Activated CD8-positive, alpha-beta T cell treated with anti-CD3 and anti-CD28 coated beads, Interleukin-2, amount 10 ng/mL, durations not matched to agents 7 days and 5 days (primary cell): ENCODE measurements at places on chromosomes 16 and 17.
A peak's percentile ranks its signal among the peaks of the same experiment; 100 is the strongest.

DNA sequence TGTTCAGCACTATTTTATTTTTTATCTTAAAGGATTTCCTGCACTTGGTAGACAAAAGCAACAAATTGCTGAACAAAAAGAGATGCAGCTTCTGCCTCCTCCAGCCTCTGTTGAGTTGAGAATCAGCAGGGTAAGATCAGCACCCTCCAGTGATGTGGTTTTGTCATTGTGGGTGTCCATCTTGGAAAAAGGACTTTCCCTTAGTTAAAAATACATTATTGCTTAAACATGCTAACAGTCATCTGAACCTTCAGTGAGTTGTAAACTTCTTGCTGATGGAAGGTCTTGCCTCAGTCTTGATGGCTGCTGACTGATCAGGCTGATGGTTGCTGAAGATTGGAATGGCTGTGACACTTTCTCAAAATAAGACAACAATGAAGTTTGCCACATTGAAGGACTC lies 101.2 kb downstream of the PHKB start:
- no peak for DNase-seq

GRCh38 chr17:50635982-50636803 lies 1.5 kb downstream of the ABCC3 start:
- DNase-seq = no peak

- no peak for DNase-seq
These were observed 49.8 kb upstream of the USP7 start for GRCh38 chr16:9013508-9013864.

DNA sequence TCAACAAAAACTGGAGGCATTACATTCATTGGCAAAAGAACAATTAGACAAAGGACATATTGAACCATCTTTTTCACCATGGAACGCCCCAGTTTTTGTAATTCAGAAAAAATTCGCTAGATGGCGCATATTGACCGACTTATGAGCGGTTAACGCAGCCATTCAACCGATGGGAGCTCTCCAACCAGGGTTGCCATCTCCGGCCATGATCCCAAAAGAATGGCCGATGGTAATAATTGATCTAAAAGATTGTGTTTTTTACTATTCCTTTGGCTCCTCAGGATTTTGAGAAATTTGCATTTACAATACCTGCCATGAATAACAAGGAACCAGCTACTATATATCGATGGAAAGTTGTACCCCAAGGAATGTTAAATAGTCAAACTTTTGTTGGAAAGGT lies 21.4 kb downstream of the ALOX15B start:
- DNase-seq = peak; percentile 76

DNA sequence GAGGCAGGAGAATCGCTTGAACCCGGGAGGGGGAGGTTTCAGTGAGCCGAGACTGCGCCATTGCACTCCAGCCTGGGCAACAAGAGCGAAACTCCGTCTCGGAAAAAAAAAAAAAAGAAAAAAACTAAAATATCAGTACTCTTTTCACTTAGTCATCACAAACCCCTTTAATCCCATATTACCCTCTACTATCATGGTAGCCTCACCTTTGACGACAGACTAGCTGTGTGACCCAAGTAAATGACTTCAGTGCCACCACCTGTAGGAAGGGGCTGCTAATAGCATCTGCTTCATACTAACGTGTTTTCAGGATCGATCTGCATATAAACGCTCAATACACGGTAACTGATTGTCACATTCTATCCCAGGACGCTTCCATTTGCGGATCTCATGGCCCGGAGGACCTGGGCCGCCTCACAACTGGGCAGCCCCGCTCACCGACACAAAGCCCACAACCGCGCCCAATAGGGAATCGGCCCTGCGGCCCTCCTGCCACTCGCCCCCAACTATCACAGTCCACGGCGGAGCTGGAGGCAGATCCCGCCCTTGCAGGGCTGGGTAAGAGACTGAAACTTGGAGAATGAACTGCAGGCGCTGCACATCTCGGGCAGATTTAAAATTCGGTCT lies 1.1 kb upstream of the ZNF263 start:
- DNase-seq = no peak

GRCh38 chr16:87978127-87978526 lies 26.9 kb downstream of the BANP start:
- DNase-seq = no peak

- DNase-seq = no peak
These were observed 697 bp downstream of the NOL11 start for GRCh38 chr17:67718325-67718941.

DNA sequence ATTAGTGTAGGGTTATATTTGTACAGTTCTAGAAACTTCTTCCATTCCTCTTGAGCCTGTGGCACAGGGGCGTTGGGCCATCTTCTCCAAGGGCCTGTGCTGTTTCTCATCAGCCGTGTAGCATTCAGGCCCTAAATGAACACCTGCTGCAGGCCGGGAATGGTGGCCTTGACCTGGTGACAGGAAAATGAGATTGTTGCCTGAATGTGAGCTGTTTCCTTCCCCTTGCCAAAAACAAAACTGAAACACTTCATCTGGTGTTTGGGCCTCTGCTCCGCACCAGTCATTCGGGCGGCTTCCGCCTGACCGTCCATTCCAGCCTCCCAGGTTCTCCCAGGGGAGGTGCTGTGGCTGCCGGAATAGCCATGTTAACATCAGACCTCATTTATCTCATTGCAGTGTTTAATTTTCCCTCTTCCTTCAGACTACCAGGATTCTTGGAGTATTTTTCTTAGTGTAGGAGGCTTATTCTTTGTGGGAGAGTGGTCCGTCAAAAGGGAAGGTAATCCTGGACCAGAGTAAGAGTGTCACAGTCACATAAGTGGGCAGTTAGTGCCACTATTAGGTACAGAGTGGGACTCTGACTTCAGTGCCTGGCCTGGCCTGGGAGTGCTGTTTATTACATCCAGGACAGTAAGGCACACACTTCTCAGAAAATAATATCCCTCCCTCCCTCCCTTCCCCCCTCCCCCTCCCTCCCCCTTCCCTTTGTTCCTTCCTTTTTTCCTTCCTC lies 61.9 kb downstream of the WWP2 start:
- DNase-seq = no peak

- DNase-seq = no peak
These were observed 32.0 kb downstream of the TBX4 start for GRCh38 chr17:61484174-61484573.

- DNase-seq = no peak
These were observed 291.5 kb upstream of the AXIN2 start for GRCh38 chr17:65852911-65853310.

GRCh38 chr17:30421592-30421991 lies 42.9 kb downstream of the CPD start:
- DNase-seq = no peak

- DNase-seq = no peak
These were observed 35.7 kb downstream of the MYH3 start for GRCh38 chr17:10621397-10621796.

DNA sequence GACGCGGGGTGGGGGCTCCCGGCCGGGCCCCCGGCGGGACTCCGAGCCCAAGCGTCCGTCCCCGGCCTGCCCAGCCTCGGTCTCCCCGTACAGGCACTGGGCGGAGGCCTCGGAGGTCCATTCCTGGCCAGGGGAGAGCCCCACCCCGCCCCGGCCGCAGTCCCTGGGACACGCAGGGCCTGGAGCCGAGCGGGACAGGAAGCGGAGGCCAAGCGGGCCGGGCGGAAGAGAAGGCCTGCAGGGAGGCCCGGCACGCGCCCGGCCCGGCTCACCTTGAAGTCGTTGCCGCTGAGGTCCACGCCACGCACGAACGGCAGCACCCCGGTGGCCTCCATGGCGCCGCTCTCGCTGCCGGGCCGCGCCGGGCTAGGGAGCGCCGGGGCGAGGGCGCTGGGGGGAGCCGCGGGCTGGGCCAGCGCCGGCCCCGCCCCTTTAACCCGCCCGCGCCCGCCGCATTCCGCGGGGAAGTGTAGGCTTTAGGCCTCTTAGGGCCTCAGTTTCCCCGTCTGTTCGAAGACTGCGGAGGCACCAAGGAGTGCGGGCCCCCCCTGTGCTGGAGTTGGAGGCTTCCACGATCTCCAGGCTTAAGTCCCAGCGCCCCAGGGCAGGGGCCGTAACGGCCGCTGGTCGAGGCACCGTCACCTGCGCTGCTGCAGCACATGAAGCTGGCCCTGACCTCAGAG lies at the start of gene FLII:
TSS of gene FLII (minus strand) at position 383 of the 683 bp plus-strand sequence. CDS start at position 335, 48 bp downstream.
- DNase-seq = peak; percentile 54

GRCh38 chr17:57607553-57608120 lies 137.5 kb downstream of the CCDC182 start:
- peak; percentile 35 for DNase-seq

- no peak for DNase-seq
These were observed 186.3 kb downstream of the CPPED1 start for GRCh38 chr16:12617401-12617819.

DNA sequence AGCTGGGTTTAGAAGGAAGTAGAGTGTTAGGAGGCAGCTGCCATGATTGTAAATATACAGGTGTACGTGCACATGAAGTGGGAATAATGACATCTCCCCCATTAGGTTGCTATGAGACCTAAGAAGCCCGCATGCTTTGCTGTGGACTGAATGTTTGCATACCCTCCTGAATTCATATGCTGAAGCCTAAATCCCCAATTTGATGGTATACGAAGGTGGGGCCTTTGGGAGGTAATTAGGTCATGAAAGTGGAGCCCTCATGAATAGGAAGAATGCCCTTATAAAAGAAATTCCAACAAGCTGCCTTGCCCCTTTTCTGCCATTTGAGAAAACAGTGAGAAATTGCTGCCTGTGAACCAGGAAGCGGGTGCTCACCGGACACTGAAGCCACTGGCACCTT lies 44.0 kb downstream of the CCDC182 start:
- DNase-seq = no peak
